ENCODE measurements at places on chromosomes 2 and 18.

DNA sequence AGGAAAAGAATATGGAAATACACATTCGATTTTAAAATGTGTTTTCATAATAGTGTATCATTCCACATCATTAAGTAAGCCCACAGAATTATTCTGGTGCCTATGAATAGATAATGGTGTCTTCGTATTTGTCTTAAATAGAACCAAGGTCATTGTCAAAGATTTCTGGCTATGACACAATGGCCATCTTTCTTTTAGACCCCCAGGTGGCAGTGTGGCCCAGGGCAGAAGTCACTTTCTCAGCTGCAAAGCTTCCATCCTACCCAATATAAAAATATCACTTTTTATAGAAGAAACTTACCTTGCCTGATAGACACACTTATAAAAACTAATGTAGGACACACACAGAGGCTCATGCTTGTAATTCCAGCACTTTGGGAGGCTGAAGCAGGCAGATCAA lies 57.5 kb downstream of the ZRANB3 start:
- no peak for DNase-seq

GRCh38 chr2:64166637-64167420 lies 22.6 kb upstream of the PELI1 start:
- no peak for DNase-seq

DNA sequence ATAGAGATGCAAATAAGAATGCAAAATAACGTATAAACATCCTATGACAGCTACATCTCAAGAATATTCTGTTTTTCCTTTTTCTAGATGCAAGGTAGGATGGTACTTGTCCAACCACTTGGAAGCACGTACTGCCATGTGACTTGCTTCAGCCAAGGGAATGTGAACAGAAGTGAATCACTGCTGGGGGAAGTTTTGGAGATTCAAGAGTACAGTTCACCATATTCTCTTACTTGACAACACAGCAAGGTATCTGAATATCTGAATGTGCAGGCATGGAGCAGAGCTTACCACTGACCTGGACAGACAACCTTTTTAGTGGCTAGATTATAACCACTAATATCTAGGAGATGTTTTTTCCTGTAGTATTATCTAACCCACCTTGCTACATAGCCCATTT lies 53.0 kb downstream of the TRIP12 start:
- DNase-seq, result no peak

DNA sequence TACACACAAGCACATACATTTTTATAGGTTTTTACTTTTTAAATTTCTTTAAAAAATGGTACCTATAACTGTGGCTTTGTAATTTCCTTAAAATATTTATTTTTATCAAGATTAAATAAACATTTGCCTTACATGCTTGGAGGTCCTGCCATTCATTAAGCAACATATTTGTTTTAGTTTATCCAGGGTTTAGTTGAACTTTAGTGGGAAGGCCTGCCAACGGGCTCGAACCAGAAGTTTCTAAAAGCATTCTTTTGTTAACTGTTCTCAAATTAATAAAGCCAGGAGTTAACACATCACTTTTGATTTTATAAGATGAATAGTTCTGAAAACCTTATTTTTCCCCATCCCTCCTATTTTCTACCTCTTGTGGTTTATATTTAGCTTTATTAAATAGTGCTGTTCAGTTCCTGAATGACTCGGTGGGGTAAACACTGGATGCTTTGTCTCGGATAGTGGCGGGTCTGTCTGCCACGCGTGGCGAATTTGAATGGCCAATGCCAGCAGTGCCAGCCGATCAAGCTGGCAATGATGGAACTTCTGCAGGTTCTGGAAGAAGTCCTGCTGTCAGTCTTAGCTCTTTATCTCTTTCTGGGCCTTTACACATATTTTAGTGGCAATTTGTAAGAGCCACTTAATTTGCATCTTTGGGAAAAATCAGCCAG lies 32.2 kb downstream of the SH3YL1 start:
- no peak for DNase-seq
